Lung (tissue), 17 donors: ENCODE measurements at places on chromosomes 1 and 21. TPM values are rescaled to one million over a fixed set of nuclear protein-coding genes. Genes with fewer than 3 reads are reported as not detected.

The EDARADD gene
- polyA plus RNA-seq, result 0.41 TPM

The PFKFB2 gene
- 28.4 TPM for polyA plus RNA-seq

The PTGS2 gene
- 5.3 TPM for polyA plus RNA-seq

The AMY2A gene
- polyA plus RNA-seq, result not detected

The AMIGO1 gene
- polyA plus RNA-seq, result 2.4 TPM

The MTHFR gene
- 20.6 TPM for polyA plus RNA-seq

DNA sequence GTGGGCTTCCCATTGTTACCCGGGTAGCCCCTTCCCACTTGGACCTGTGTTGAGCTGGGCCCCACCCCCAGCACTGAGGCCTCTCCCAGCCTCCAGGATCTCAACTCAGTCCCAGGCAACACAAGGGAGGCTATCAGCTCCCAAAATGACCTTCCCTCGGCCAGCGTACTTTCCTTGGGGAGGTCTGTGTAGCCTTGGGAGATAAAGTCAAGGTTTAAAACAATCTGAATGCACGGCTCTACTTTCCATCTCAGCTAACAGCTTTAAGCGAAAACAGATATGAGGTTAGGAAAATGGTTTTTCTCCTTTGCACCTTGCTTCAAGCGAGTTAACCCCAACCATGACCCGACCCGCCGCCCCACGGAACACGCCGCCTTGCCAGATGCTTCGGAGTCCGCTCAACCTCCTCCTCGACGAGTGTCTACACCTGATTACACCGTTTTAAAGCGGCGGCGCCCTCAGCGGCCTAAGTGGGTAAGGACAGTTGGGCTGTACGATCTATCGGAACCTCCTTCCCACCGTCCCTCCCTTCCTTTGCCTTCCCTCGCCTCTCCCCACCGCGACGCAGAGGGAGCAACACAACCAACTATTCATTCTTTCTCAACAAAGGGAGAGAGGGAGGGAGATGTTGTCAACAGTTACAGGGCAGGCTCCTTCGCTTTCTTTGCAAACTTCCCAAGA lies 1.1 kb downstream of the BCAR3 start:
- peak; percentile 86 for DNase-seq

DNA sequence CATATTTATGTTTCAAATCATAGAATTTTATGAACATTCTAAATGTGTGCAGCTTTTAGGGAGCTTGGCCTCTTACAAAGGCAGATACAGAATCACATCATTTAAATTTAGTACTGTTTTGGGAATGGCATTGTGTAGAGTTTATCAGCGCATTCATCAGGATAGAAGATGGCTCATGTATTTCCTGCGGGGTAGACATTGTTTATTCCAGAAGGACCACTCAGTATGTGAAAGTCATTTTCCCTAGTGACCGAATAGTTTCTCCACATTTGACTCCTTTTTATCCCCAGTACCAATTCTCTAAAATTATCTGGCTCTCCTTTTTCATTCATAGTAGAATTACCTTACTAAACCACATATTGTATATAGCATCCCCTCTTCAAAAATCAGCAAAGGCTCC lies 981.9 kb upstream of the ADGRL4 start:
- DNase-seq, result no peak

GRCh38 chr1:240099748-240100147 lies 8.1 kb downstream of the FMN2 start:
- no peak for DNase-seq

DNA sequence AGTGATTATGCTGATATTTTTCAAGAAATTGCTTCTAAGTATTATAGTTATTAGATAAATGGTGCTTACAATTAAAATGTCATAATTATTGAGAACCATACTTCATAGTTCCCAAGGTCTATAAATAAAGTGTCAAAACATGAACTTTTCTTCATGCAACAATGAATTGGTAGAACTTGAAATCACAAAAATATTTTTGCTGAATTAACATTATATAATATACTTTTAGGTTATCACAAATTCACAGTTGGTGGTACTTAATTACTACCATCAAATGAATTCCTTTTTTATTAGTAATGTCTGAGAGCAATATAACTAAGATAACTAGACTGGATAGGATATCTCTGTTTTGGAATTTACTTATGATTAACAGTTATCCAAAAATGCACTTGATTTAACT lies 4.7 kb downstream of the DNM3 start:
- no peak for DNase-seq

- peak; percentile 55 for DNase-seq
Observed at GRCh38 chr21:36661511-36662309, 37.2 kb upstream of the SIM2 start.

DNA sequence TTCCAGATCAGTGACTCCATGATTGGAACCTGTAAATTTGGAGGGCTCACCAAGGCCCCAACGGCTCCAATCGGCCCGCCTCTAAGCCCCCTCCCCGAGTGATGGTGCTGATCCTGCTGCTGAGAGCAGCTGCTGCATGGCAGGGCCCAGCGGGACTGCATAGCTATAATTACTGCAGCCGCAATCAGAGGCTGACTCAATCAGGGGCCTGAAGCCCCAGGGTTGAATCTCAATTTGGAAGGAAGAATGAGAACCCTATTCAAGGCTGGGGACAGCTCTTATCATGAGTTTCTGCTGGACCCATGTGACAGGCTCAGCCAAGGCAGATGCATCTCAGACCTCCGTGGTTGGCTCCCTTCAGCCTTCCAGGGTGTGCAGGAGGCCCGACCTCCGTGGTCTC lies 42.8 kb upstream of the MAGOH start:
- DNase-seq, result no peak

- no peak for DNase-seq
Observed at GRCh38 chr1:241593186-241593585, 47.0 kb downstream of the CHML start.

DNA sequence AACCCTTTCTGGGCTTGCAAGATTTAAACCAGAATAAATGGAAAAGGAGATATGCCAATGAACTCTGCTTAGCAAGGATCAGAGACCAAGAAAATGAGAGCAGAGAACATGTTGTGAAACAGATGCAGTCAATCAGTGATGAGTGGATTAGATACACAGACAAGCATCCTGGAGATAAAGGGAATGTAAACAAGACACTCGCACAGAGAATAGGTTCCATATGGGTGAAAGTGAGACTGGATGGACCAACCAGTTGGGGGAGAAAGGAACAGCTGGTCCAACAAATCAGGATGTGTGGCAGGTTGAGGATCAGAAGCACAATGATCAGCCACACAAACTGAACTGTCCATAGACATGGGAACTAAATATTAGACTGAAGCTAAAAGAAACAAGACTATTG lies 338.2 kb downstream of the ASTN1 start:
- no peak for DNase-seq

DNA sequence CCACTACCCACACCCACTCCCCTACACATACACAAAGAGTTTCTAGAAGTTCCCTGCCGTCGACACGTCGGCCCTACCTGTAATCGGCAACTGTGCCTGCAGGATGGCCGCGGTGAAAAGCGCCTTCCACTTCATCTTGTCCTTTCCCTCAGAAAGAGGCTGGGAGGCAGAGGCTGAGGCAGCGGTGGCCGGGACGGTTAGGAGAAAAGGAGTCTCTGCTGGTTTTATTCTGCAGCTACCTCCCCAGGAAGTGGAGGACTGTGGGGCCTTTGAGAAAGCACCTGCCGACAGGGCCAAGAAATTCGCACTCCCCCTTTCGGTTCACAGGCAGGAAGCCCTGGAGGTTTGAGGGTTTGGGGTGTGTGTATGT lies at the start of gene CD247:
CD247 (minus strand) TSS at position 199 of the 370 bp plus-strand sequence; CDS start at position 135, 64 bp downstream.
- DNase-seq, result no peak

- DNase-seq, result no peak
Observed at GRCh38 chr1:204450461-204451257, 39.0 kb upstream of the PPP1R15B start.

DNA sequence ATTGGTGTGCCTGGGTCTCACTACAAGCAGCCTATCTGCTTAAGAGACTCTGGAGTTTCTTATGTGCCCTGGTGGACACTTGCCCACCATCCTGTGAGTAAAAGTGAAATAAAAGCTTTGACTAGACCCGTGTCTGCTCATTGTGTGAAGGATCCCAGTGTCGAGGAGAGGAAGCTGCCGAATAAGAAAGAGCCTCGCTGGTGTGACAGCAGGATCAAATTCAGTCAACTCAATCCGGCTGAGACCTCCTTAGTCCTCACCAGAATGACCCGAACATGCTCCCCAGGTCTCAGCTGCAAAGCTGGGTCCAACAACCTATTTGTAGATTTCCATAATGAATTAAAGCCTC lies 14.8 kb downstream of the CD2 start:
- no peak for DNase-seq

DNA sequence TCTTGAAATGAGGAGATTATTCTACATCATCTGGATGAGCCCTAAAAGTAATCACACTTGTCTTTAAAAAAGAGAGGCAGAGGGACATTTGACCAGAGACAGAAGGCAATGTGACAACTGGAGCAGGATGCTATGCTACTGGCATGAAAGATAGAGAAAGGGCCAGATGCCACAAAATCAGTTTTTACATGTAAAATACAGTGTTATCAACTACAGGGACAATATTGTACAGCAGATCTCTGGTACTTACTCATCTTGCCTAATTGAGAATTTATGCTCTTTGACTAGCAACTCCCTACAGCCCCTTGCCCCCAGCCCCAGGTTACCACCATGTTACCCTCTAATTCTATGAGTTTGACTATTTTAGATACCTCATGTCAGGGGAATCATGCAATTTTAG lies 633.4 kb downstream of the LTN1 start:
- no peak for DNase-seq

DNA sequence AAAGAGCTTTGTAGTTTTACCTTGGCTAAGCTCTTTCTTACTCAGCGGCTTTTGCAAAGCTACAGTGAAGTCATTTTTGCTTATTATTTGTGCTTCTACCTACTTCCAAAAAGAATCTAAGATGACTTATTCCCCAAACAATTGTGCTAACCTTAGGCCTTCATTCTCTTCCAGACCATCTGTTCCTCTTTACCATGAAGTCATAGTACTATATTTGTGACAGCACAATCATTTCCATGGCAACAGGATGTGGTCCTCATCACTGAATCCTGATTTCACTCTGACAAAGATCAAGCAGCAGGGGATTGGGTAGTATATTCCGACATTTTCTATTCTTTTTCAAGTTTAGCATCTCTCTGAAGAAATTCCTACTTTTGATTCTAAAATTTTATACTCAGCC lies 24.8 kb upstream of the NMNAT2 start:
- DNase-seq, result peak; percentile 66

DNA sequence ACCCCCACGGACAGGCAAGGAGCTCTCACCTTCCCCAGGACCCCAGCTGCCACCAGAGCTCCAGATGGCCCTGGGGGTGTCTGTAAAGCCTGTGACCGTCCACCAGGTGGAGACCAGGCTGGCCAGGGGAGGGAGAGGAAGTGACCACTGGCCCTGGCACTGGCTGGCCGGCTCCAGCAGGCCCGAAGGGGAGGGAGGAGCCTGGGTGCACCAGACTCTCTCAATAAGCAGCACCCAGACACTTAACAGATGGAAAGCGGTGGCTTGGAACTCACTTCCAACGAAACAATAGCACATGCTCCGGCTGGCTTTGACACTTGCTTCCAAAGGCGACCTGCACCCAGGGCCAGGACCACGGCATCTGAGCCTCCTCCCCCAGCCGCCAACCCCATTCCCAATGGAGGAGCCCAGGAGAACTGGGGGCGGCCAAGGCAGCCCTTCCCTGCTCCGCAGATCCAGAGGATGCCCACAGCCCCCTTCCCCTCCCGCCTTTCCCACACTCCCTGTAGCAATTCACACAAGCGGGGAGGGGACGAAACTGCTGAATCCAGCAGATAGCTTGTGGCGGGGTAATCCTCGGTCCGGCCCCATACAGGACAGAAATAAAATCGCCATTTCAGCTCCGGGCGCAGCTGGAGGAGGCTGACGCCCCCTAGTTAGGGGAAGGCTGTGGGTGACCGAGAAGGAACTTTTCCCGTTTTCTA lies 742 bp upstream of the PDE9A start:
- peak; percentile 77 for DNase-seq

- DNase-seq, result peak; percentile 84
Observed at GRCh38 chr1:16048573-16049189, 5.1 kb downstream of the CLCNKB start.
